Pons (tissue), 1 donor: ENCODE measurements at places on chromosomes 2 and 18.
A peak's percentile ranks its signal among the peaks of the same experiment; 100 is the strongest.

DNA sequence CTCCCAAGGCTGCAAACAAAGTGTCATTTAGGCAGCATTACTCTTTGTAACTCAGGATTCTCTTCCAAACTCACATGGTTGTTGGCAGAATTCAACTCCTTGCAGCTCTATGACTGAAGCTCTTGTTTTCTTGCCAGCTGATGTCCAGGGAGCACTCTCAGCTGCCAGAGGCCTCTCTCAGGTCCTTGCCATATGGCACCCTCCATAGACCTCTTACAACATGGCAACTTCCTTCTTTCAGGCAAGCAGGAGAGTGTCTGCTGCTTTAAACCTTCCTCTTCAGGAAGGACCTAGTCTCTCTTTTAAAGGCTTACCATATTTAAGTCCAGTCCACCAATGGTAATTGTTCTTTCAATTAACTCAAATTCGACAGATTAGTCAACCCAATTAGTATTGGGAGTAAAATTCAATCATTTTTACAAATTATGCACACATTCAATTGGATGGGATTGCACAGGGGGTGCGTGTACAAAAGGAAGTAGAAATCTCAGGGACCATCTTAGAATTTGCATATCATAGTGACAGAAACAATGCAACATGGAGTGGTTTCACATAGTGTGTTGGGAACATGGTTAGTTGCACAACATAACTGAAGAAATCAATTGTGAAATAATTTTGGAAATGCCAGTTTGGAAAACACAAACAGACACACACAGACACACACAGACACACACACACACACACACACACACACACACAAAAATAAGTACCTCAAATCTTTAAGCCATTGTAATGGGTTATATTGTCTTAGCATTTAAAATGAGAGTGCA lies 893.5 kb upstream of the ZEB2 start:
- no peak for DNase-seq

DNA sequence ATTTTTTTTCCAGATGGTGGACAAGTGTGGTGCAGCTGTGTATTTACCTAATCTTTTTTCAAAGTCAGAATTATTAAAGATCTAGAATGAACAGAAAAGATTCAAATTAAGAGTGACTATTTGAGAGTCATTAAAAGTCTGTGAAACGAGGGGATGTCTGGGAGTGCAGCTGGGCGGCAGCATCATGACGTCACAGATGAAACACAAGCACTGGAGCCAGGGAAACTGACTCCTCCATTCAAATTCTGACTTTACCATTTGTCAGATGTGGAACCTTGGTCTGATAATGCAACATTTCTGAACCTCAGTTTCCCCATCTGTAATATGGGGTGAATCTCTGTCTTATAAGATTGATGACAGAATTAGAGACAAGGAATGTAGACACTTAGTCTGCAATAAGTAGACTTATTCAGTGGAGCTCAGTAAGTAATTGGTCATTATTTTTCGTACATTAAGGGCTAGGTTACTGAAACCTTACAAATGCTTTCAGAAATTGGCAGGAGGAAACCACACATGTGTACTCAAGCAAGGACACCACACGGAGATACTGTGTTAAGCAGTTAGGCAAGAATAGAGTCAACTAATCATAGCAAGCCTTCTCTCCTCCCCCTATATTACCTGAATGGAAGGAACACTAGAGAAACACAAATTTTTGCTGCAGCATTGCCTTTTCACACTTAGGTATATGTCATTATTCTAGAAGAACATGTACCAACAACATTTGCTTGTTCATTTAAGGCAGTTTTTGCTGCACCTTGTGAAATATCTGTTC lies 27.8 kb upstream of the CXXC1 start:
- DNase-seq, result no peak

DNA sequence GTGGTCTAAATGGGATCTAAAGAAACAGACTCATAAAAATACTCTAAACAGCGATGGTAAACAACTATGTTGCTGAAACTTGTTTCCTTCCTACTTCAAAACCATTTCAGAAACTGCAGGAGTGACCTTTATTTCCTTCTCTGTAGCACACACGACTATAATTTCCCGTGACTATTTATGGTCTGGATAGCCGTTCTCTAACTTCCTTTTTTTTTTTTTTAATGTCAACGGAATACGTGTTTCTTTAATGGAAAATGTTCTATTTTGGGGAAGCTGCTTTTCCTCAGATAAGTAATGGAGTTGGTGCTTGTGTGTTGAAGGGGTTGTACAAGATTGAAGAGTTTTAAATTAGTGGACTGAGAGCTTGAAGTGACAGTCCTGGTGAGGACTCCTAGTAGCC lies 224.1 kb downstream of the PHLPP1 start:
- no peak for DNase-seq

DNA sequence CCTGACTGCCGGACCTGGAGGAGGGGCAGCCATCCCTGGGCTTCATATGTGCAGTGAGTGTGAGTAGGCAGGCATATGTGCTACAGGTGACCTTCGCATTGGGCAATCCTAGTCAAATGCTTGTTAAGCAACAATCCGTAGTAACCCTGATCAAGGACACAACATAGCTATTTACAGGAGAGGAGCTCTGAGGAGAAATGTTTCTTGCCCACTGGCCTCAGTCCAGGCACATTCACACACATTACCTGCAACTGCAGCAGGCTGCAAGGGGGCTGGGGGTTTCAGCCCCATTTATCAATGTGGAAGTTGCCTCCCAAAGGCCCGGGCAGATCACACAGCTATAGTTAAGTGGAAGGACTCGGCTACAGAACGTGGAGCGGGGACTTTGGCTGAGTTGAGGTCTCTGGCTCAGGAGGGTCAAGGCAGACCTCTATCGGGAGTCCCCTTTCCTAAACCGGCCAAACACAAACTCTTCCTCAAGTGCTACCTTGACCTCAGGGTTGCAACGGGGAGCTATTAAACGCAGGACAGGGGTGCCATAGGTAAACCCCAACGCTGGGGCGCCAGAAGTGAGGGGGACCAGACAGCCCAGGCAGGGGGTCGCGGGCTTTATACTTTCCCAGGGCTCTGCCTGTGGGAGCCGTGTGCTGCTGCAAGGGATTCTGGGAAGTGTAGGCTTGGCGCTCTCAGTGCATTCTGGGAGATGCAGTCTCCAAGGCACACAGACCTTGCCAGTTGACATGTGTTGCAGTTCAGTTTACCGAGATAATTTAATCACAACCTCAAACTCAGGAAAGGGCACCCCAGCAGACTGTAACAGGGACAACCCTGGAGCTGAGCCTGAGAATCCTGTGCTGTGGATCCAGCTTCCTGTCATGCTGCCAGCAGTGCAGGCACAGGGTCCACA lies 9.4 kb downstream of the KHK start:
- DNase-seq, result peak; percentile 67

GRCh38 chr2:173086518-173087213 lies 11.0 kb downstream of the MAP3K20 start:
- DNase-seq, result no peak

DNA sequence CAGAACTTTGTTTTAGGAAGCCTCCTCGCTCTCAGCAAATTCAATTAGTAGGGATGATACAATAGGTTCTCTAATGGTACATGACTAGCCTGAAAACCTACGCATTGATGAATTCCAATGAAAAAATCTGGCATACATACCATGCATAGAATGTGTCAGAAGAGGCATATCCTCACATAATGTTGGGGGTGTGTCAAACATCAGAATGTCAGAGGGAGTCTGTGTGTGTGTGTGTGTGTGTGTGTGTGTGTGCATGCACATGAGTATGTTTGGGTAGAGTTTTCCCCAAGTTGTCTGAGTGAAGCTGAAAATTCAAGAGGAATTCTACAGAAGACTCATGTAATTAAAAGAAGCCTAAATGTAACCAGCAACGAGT lies 78.5 kb downstream of the FIGN start:
- no peak for DNase-seq

GRCh38 chr18:73118121-73118816 lies 250.5 kb upstream of the NETO1 start:
- DNase-seq, result no peak
